ENCODE measurements at places on chromosomes 4 and X.

DNA sequence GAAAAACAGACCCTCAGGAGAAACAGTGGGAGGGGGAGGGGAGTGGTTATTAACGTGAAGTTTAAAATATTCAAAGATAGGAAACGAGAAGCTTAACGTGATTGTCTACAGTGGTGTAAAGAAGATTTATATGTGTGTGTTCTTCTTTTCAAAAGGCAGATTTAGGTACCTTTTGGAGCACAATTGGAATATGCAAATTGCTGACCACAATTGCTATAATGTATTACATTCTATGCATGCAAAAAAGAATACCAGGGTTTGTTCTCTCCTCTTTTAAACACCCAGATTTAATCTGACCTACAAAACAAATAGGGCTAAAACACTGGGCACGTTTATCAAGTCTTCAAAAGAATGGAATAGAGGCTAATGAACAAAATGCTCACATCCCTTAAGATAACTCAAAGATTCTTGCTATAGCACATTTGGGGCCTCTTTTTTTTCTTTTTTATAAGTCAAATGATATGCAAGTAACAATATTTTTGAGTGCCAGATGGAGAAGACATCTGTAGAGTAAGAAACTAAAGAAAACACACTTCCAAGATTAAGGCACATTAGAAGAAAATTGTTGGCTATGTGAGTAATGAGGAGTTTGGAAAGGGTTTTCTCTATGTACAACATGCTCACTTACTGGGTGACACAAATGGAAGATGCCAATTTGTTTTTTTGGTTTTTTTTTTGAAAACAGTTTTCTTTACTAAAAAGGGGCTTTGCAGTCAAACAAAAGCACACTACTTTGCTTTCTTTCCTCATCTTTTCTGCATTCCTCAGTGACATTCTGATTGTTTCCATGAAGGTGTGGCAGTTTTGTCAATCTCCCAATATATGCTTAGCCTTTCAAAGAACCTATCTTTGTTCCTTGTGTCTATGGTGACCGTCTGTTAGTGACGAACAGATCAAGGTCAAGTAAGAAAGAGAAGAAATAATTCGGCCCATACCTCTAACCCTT is 240.3 kb downstream of the PALLD start:
- peak; percentile 22 for DNase-seq

GRCh38 chr4:78079726-78080430 is 22.8 kb downstream of the FRAS1 start:
- DNase-seq = peak; percentile 36

DNA sequence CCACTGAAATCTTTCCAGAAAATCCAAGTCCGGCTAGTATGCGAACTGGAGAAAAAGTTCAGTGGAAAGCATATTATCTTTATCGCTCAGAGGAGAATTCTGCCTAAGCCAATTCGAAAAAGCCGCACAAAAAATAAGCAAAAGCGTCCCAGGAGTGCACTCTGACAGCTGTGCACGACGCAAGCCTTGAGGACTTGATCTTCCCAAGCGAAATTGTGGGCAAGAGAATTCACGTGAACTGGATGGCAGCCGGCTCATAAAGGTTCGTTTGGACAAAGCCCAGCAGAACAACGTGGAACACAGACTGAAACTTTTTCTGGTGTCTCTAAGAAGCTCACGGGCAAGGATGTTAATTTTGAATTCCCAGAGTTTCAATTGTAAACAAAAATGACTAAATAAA is 34.4 kb downstream of the STX18 start:
- no peak for DNase-seq

DNA sequence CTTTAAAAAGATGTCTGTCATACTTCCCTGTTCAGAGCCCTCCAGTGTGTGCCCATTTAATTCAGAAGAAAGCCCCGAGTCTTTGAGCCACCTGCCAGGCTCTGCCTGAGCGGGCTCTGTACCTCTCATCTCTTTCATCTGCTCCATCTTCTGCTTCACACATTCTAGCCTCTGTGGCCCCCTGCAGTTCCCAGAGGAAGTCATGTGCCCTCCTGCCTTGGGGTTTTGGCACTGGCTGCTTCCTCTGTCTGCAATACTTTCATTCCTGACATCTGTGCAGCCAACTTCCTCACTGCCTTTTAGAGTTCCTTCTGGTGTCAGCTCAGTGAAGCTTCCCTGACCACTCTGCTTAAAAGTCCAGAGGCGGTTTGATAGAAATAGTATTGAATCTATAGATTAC is 6.2 kb upstream of the STK32B start:
- DNase-seq = peak; percentile 74

- no peak for DNase-seq
Observed at GRCh38 chr4:151460434-151460833, 51.5 kb downstream of the FHIP1A start.

GRCh38 chrX:43586830-43587229 is 69.3 kb upstream of the MAOA start:
- DNase-seq = no peak

- DNase-seq = no peak
Observed at GRCh38 chr4:78166622-78167021, 109.5 kb downstream of the FRAS1 start.

- DNase-seq = no peak
Observed at GRCh38 chr4:19736968-19737756, 514.5 kb upstream of the SLIT2 start.

GRCh38 chrX:9133426-9133825 is 99.5 kb upstream of the FAM9B start:
- no peak for DNase-seq

GRCh38 chrX:72554448-72555140 is 18.0 kb downstream of the HDAC8 start:
- no peak for DNase-seq

DNA sequence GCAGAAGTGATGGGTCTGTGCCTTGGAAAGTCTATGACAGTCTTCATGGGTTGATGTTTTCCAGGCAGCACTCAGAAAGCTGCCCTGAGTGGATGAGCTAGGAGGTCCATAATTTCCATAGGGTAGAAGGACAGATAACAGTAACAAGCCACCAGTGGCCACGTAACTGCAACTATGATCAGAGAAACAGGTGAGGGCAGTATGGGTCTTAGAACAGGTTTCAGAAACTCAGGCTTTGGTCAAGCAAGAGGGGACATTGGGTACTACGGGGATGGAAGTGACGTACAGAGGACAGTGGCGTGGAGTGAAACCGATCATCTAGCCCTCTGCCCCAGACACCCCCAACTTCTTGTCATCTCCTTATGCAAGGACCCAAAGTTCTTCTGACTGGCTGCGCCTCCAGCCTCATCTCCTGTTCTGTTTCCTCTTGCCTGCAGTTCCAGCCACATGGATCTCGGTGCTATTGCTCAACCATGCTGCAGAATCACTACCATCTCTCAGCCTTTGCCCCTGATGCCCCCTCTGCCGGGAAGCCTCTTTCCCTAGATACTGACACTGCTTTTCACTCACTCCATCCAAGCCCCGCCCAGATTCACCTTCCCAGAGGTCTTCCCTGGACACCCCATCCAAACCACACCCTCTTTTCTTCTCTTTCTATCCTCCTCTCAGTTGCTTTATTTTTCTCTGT is 123.4 kb downstream of the MFAP3L start:
- no peak for DNase-seq

DNA sequence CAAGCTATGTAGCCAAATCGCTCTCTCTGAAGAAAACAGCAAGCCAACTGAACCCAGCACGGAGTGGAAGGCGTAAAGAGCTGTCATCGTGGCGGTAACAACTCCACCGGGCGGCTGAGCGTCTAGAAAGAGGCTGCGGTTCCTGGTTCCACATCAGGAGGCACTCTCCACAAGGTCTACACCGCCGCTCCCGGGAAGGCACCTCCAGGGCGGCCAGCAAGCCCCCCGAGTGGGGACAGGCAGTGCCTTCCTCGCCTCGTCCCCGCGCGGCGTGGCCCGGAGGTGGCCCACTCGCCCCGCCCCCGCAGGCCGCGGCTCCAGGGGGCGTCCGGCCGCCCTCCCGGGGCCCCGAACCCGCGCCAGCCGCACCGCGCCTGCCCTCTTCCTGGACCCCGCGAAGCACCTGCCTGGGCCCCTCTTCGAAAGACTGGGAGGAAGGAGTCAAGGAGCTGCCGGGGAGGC is 755 bp downstream of the KLHL8 start:
- DNase-seq = peak; percentile 69

DNA sequence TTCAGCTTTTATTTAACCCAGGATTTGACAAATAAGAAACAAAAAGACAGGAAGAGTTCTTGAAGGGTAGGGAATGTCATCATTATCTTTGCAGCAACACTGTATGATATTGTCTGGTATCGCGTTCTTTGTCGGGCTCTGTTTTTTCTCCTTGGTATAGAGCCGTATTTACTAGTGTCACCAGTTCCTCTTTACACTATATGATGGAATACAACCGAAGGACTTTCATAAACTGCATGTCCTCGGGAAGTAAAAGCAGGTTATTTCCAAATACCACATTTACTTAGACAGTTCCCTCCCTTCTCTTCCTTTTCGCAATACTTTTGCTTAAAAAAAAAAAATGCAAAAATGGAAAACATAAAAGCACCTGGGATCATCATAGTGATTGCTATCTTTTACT is 96.6 kb upstream of the IL13RA1 start:
- no peak for DNase-seq

DNA sequence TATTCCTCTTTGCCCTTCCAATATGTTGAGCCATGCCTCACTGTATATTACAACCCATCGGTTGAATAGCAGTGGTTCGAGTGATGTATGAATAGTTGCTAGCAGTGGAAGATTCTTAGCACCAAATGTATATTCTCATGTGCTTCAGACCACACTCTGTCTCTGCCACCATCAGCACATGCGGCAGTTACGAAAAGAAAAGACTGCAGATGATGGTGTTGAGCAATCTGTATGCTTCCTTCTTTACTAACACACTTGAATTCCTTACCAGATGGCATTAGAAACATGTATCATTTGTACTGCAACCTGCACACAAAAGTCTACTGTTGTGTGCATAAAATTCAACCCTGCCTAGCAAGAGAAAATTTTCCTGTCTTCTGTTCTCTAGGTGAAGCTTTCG is 214.6 kb downstream of the ENOX2 start:
- DNase-seq = peak; percentile 5

DNA sequence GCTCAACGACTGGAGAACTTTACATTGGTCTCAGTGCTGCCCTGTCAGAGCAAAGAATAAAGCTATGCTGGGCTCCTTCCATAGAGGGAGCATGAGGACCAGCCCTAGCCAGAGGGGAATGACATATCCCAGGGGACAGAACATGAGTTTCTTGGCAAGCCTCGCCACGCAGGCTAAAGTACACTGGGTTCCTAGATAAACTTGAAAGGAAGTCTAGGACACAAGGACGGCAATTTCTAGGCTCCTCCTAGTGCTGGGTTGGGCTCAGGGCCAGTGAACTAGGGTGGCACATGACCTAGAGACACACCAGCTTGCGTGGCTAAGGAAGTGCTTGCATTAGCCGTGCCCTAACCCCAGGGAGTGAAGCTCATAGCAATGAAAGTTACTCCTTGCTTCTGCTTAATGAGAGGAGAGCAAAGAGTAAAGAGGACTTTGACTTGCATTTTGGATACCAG is 141.0 kb downstream of the MAB21L2 start:
- peak; percentile 34 for DNase-seq

DNA sequence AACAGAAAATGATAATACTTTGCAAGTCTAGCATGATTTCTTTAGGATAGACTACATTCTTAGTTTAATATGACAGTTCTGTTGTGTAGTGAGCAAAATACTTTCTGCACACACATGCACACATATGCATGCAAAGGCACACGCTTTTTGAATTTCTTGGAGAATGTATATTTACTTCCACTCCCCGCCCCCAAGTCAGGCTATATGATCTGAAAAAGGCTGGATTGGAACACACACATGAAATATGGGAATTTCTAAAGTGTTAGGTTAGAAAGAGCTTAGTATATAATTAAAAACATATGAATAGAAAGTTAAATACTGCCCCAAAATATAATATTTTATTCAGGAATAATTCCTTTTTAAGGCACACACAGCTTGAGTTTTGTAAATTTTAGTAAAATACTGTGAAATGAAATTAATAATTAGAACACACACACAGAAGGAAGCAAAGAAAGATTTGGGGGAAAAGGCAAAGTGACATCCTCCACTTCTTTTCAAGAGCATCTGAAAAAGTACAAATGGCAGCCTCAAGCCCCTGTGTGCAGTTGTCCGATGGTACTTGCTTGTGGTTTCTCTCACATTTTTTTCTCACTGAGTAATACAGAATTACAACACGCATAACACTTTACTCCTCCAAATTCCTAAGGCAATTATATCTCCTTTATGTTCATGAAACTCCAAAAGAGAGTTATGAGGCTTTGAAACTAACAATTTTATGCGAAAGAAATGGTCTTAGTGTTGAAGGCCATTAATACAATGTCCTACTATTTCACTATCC is 228.9 kb upstream of the ETNPPL start:
- no peak for DNase-seq

- no peak for DNase-seq
Observed at GRCh38 chrX:20461002-20461401, 194.3 kb upstream of the RPS6KA3 start.

GRCh38 chr4:38287101-38287851 is 327.1 kb downstream of the PTTG2 start:
- no peak for DNase-seq

GRCh38 chrX:11273544-11273943 is 19.7 kb upstream of the AMELX start:
- no peak for DNase-seq

DNA sequence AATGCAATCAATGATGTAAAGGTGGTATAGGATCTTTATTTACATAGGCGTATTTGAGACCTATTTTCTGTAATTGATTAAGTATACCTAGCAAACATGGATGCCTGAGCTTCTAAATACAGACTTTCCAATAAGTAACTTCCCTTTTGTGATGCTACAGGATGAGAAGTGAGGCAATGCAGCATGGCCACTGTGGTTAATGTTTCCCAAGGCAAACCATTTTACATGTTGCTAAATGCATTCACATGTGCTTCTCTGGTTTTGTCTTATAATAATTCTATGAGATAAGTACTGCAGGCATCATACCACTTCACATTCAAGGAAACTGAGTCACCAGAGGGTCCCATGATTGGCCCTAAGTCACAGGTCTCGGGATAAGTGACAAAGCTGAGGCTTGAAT is 35.7 kb upstream of the NKX3-2 start:
- DNase-seq = no peak

DNA sequence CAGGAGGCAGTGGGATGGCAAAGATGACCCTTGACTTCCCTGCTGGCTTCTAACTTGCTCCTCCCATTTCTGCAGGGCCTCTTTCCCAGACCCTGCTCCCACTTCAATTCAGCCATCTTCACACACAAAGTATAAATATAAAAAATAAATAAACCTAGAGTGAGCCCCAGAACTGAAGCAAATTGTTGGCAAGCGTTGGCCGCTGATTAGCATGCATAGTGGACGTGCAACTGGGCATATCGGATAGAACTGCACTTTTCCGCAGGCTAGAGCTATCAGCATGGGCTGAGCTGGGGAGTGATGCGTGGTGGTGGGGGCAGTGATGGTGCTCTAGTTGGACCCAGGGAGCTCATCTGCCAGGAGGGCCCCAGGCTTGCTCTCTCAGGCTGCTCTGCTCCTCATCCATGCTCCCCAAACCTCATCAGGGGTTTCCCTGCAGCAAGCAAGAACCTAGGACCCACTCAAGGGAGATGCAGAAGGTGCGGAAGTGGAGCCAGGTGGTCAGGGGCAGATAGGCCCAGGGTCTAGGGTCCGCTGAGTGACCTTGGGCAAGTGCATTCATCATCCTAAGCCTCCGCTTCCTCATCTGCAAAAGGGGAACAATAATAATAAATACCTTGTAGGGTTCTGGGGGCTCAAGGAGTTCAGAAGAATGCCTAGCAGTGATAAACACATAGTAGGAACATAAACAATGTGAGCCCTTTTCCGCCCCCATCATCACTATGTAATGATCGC is 146.8 kb upstream of the PJA1 start:
- DNase-seq = no peak
